GM20000 (cell line): ENCODE measurements at places on chromosomes 12 and 14.

DNA sequence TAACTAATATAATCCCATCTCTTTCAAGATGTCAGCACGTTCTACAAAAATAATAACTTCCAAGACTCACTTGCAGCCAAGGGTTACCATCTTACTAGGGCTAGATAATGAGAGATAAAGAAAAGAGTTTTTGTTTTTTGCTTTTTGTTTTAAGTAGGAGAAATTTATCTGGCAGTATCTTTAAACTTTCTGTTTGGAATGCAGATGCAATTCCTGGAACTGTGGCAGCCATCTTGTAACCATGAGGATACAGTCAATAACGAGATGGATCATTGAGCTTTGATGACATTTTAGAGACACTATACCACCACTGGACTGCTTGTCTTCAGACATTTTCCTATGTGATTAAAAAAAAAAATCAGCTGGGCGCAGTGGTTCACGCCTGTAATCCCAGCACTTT is 171.2 kb upstream of the ARID2 start:
- DNase-seq, result no peak

DNA sequence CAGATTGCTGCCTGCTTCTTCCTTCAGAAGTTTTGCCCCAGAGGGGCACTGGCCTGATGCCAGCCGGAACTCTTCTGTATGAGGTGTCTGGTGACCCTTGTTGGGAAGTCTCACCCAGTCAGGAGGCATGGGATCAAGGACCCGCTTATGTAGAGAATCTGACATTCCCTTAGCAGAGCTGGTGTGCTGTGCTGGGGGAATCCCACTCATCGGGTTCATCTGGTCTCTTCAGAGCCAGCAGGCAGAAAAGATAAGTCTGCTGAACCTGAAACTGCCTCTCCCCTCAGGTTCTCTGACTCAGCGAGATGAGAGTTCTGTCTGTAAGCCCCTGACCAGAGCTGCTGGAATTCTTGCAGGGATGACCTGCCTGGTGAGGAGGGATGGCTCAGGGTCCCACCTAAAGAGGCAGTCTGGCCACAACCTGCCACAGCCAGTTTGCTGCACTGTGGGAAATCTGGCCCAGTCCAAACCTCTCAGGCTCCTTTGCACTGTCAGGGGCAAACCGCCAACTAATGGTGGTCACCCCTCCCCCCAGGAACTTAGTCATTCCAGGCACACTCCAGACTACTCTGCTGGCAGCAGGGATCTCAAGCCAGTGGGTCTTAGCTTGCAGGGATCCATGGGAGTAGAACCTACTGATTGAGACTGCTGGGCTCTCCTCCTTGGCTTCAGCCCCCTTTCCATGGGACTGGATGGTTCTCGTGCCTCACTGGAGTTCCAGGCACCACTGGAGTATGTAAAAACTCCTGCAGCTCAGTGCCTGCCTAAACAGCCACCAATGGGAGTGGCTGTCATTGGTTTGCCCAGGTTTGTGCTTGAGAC is 4.1 kb downstream of the CLEC2D start:
- peak; percentile 19 for DNase-seq

GRCh38 chr12:55707841-55708694 is at the start of gene ITGA7:
Gene ITGA7, minus strand, starts transcription at chr12:55707904. Its CDS starts 222 bp downstream, at chr12:55707682.
- DNase-seq, result peak; percentile 81

- no peak for DNase-seq
These were observed 57.5 kb downstream of the PTHLH start for GRCh38 chr12:27915021-27915420.

DNA sequence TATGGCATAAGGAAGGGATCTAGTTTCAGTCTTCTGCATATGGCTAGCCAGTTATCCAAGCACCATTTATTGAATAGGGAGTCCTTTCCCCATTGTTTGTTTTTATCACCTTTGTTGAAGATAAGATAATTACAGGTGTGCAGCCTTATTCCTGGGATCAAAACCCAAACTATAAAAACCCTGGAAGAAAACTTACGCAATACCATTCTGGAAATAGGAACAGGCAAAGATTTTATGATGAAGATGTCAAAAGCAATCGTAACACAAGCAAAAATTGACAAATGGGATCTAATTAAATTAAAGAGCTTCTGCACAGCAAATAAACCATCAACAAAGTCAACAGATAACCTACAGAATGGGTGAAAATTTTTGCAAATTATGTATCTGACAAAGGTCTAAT is 128.5 kb upstream of the DCN start:
- no peak for DNase-seq

- DNase-seq, result peak; percentile 38
These were observed 901 bp downstream of the B3GNT4 start for GRCh38 chr12:122204167-122205052.

DNA sequence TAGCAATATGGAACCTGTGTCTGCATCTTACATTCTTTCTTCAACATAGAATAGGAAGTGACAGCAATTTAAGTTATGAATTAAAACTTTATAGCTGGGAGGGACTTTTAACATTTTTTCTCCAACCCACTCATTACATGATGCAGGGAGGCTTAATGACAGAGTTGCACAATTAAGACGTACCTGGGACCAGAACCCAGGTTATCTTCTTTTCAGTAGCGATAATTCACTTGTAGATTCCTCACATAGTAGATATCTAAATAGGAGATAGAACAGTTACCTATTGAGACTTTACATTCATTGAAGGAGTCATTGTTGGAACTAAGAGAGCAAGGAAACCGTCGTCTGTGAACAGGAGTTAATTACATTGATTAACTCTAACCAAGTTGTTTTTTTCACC is 5.1 kb downstream of the SRGAP1 start:
- no peak for DNase-seq

DNA sequence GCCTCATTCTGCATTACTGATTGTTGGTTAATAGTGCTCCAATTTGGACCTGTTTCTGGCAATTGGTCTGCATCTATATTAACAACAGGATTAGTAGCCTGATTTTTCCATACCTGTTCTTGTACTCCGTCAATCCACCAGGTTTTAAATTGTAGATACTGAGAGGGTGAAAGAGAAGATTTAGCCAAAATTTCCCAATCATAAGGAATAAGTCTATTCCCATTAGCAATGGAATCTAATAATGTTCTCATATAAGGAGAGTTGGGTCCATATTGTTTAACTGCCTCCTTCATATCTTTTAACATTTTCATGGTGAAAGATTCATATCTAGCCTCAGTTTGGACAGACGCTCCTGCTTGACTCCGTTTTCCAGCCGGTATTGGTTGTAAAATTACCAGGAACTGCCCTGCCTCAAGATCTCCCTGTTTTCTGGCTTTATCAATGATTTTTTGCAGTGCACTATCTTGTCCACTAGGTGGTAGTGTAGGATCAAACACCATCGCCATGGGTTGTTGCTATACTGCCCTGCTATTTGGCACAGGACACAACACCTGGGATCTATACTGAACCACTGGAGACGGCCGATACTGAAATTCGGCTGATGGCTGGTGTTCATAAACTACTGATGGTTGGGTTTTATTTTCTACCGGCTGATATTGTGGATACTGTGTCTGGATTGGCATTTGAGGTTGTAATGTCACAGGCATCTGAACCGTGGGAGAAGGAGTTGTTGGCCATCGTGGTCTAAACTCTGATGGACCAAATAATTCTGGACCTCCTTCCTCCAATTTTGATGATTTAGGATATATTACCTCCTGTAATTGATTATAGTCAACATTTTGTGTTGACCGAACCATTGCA is 25.2 kb downstream of the DHRS4L2 start:
- DNase-seq, result peak; percentile 79

GRCh38 chr12:24772813-24773212 is 176.1 kb downstream of the BCAT1 start:
- DNase-seq, result no peak

DNA sequence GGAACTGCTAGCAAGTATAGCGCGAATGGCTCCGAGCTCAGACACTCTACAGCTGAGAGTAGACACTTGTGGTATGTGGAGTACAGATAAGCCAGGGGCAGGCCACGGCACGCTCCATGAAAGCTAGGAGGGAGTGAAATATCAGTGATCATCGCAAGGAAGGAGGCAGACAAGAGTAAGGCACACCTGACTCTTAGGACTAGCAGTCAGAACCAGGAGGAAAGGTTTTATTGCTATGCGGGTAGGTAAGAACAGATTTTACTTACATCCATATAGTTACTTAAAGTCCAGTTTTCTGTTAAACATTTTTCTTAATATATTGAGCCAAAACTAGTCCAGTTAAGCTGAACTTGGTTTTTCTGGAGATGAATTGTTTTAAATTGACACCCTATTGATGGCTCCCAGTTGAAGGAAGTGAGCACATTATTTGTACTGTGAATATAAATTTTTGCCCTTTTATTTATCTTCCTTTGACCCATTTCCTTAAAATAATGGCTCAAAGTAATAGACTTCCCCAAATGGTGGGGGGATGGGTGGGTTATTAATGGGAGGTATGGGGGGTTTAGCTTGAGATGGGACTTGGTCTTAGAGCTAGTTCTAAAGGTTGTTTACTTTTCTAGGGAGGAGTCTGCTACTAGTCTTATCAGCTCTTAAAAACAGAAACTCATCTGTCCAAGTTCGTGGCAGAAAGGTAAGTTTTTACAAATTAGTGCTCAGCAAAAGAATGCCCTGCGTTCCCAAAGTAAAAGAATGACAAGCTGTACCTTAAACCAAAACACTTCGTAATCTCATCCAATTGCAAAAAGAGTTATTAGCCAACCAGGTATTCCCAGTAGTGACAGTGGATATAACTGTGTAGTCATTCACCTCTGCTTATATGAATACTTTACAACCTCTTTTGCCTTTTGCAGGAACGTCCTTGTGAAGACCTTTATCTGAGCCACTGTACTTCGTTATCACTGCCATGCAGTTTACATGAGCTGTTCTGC is 5.8 kb downstream of the HNRNPA1 start:
- no peak for DNase-seq

DNA sequence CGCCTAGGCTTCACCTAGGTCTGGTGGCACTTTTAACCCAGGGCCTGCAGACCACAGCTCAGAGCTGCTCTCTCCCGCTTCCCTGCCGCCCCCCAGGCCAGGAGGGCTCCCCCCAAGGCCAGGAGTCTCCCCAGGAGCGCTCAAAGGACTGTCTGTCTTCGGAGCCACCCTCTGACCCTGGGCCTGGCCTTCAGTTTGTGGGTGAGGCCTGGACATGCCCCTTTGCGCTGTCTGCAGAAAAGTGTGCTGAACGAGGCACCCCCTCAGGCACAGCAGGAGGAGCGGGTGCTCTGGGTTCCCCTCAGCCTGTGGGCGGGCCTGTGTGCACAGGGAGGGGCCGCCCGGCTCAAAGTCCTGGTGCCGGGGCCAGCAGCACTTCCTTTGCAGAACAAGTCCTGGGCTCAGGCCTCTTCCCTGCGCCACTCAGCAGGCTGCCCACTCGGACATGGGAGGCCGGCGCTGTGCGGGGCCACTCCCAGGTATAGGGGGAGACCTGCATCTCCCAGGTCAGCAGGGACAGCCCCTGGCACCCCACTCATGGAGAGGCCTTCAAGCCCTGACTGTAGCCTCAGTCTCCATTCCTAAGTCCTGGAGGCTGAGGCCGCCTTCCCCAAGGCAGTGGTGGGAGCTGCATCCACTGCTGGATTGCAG is 14.3 kb downstream of the DEGS2 start:
- DNase-seq, result no peak
